HS-27A (cell line): ENCODE measurements at places on chromosomes 7 and 10.

DNA sequence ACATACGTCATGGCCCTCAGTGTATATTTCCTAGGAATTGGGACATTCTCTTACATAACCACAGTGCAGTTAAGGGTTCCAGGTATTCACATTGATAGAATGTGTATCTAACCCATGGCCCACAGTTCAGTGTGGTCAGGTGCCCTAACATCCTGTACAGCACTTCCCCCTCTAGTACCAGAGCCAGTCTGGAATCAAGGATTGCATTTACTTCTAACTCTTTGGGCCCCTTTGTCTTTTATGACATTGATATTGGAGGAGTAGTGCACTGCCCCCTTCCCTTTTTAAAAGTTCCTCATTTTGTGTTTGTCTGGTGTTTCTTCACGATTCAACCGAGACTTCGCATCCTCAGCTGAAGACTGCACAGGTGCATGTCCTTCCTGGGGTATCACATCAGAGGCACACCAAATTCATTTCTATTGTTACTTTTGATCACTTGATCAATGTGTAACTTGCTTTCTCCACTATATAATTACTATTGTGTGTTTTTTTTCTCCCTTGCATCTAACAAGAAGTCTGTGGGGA lies 22.4 kb upstream of the NPFFR1 start:
- no peak for DNase-seq

GRCh38 chr10:33382921-33383713 lies 48.6 kb upstream of the NRP1 start:
- no peak for DNase-seq

DNA sequence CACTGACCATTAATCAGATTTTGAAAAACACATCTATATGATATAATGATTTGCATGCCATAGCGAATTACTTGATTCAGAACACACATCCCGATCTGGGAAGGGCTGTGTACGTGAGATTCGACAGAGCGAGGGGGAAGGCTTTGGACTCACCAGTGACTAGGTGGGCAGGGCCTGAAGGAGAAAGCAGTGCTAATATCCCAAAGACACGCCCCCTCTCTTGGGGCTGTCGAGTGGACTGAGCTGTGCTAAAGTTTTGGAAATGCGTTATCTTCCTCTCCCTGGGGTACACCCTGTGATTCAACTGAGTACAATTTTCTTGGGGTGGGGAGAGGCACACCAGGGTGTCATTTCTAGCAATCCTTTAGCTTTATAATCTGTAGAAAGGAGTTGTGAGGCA lies 1.8 kb downstream of the LRRC17 start:
- no peak for DNase-seq

DNA sequence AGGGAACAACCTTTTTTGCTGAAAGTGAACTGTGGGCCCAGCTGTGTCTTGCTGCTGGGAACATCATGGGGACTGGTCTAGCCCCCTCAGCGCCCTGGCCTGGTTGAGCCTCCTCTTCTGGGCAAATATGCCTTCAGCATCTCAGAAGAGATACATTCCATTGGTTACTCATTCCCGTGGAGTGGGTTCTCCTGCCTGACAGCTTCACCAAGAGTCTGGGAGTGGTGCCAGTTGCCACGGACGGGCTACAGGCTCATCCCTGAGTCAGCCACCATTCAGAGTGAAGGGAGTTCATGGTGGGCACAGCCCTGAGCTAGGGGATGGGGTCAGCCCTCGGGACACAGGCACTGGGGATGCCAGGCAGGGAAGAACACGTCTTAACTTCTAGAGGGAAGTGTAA lies 81.9 kb downstream of the RAMP3 start:
- DNase-seq, result no peak

DNA sequence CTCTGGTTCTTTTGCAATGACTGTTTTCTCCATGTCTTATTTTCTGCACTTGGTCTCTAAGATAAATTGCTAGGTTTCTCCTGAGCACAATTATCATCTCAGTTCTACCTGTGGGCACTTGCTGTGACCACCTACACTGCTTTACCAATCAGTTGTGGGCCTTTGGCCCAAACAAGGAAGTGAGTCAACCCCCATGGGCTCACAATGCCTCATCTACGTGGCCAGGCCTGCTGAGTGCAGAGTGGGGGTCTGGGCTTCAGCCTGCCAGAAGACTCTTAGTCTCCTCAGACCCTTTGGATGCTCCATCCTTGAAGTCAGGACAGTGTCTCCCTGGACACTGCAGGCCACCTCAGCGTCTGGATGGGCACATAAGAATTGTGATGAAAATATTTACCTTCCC lies 20.3 kb downstream of the SCART1 start:
- DNase-seq, result no peak

DNA sequence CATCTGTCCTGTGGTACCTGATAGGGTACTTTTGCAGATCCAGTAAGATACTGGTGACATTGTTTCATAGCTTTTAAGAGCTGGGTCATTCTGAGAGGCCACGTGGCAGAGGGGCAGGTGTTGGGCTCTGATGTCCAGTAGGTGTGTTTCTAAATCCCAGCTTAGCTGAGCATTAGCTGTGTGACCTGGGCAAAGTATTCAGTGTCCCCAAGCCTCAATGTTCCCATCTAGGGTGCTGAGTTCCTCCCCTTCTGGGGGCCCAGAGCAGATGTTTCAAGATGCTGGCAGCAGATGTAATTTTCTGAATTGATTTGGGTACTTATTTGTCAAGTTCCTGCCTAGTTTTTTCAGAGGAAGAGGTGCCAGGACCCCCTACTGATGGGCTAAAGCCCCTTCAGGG lies 52.9 kb downstream of the NEURL1 start:
- DNase-seq, result no peak

DNA sequence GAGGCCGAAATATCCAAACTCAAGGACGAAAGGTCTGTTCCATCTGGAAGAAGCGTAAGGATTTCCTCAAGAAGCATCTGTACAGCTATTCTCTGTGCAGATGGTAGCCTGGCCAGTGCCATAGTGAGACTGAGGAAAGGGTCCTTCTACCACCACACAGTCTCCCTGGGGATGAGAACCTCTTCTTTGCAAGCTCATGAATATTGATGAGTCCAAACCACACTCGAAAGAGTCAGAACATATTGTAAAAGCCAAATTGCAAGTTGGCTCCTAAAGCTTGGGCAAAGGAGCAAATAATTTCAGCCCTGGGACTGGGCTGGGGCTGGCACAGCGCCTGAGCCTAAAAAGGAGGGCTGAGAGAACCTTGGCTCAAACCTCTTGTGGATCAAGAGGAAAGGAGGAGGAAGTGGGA lies 66.1 kb upstream of the PIP4K2A start:
- DNase-seq, result no peak

DNA sequence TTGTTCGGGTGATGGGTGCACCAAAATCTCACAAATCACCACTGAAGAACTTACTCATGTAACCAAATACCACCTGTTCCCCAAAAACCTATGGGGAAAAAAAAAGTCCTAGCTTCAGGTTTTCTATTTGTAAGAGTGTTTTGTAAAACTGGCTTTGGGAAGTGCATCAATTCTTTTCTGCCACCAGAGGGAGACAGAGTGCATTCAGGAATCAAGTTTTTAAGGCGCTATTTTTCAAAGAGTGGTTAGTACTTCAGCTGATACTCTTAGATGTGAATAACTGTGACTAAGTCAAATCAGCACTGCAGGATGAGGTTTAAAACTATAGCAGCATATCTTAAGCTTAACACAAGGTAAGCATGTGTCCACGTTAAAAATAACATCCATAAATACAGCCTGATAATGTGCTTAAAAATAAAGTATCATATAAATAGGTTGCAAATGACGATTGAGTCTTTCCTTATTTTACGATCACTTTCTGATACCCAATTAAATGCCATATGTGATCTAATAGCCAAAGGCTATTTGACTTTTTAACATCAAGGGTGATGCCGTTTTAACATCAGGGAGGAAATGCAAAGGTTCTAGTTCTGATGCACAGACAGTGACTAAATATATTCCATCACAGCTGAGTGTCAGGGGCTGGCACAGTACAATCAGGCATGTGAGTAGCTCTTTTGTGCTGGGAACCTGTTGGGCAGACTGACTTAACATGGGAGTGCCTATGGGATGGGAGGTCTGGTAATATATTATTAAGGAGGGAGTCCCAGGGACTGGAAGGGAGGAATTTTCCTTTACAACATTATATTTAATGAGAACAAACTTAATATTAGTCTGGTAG lies 10.6 kb upstream of the LYZL2 start:
- no peak for DNase-seq

DNA sequence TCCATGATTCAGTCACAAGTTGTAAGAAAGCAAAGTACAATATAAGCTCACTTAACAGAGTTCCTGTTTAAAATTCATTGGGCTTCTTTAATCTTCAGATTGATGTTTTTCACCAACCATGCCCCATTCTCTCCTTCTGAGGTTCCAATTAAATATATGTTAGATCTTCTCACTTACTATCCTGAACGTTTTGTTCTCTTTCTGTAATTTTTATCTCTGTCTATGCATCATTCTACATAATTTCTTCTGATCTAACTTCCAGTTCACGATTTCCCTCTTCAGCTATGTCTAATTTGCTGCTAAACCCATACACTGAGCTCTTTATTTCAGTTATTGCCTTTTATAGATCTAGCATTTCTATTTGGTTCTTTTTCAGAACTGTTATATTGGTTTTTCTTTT lies 28.0 kb upstream of the SPOCK2 start:
- no peak for DNase-seq

- DNase-seq, result no peak
Measured at GRCh38 chr10:21161090-21161625, 264.0 kb upstream of the NEBL start.

DNA sequence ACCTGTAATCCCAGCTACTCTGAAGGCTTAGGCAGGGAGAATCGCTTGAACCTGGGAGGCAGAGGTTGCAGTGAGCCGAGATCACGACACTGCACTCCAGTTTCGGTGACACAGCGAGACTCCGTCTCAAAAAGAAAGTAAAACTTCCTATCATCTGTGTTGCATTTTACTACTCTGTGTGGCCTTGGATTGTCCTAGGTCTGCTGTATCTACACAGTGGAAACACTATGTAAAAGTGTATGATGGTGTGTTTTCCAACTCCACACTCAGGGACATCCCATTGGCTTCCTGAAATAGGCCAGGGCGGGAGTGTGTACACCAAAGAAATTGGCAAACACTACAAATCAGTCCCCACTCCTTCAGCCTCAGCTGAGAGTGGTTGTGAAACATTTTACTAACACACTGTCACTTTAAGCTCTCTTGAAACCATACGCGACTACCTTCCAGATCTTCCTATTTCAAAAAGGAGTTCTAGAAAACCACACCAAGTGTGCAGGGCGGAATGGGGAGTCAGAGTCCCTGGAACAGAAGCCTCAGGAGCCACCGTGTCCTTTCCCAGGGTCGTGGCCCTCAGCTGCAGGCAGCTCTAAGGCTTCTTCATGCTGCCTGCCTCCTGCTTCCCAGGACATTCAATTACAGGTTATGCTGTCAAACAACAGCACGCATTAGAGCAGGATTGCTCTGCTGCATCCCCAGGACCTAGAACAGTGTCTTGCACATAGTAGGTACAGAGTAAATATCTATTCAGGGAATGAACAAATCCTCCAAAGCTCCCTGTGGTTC lies 275.4 kb downstream of the PARD3 start:
- no peak for DNase-seq

- no peak for DNase-seq
Measured at GRCh38 chr7:106514881-106515280, 146.1 kb downstream of the CCDC71L start.

DNA sequence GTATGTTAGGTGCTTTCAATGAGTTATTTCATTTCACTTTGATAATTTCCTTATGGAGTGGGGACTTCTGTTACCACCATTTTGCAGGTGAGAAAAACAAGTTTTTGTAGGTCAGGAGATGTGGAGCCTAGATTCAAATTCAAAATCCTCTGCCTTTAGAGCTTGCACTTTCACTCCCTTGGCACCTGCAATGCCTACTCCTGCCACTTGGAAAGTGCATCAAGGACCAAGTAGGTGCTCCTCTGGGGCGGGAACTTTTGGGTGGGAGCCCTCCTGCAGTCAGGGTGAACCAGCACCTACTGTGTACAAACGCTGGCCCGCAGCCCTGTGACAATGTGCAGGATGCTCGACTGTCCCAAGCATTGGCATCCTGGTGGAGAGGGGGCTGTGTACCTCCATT lies 199.0 kb downstream of the EMX2 start:
- no peak for DNase-seq

- DNase-seq, result no peak
Measured at GRCh38 chr10:47409171-47409865, 25.2 kb upstream of the ZNF488 start.

GRCh38 chr7:140059273-140060242 lies 3.2 kb downstream of the PARP12 start:
- DNase-seq, result peak; percentile 90

GRCh38 chr7:140209866-140210609 lies 33.3 kb upstream of the KDM7A start:
- DNase-seq, result no peak

DNA sequence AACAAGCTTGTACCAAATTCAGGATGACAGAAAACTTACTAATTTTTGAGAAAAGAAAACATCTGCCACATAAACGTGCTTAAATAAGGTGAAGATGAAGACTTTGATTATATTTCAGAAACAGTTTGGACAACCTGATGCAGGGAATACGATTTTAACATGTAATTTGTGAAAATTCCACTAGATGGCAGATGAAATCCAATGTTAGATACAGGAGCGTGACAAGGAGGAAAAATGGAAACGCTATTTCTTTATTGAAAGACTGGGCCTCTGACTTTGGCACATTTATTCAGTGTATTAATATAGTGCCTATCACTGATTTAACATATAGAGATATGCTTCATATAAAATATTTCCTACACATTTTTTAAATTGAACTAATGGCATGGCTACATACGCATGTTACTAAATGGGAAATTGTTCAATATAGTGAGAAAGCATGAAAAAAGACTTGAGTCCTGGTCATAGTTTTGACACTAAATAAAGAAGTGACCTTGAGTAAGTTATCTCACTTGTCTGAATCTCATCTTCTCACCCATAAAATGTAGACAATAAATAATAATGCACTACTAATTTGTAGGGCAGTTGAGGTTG lies 60.7 kb downstream of the CD36 start:
- DNase-seq, result peak; percentile 61

DNA sequence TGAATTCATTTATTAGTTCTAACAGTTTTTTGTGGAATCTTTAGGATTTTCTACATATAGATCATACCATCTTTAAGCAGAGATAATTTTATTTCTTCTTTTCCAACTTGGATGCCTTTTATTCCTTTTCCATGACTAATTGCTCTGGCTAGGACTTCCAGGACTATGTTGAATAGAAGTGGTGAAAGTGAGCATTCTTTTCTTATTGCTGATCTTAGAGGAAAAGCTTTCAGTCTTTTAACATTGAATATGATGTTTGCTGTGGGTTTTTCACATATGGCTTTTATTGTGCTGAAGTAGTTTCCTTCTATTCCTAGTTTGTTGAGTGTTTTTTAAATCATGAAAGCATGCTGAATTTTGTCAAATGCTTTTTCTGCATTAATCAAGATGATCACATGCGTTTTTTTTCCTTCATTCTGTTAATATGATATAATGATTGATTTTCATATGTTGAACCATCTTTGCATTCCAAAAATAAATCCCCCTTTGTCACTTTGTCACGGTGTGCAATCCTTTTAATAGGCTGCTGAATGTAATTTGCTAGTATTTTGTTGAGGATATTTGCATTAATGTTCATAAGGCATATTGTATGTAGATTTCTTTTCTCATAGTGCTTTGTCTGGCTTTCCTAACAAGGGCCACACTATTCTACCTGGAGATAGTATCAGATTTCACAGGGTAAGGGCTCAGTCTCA lies 92.9 kb downstream of the ZNF467 start:
- DNase-seq, result no peak

GRCh38 chr7:82713506-82713905 lies 269.9 kb upstream of the CACNA2D1 start:
- no peak for DNase-seq

- DNase-seq, result no peak
Measured at GRCh38 chr7:92586403-92586802, 3.8 kb downstream of the FAM133B start.

GRCh38 chr7:141122736-141123135 lies 48.9 kb downstream of the TMEM178B start:
- no peak for DNase-seq
